ENCODE measurements at places on chromosomes 7 and 10.
A peak's percentile ranks its signal among the peaks of the same experiment; 100 is the strongest.

DNA sequence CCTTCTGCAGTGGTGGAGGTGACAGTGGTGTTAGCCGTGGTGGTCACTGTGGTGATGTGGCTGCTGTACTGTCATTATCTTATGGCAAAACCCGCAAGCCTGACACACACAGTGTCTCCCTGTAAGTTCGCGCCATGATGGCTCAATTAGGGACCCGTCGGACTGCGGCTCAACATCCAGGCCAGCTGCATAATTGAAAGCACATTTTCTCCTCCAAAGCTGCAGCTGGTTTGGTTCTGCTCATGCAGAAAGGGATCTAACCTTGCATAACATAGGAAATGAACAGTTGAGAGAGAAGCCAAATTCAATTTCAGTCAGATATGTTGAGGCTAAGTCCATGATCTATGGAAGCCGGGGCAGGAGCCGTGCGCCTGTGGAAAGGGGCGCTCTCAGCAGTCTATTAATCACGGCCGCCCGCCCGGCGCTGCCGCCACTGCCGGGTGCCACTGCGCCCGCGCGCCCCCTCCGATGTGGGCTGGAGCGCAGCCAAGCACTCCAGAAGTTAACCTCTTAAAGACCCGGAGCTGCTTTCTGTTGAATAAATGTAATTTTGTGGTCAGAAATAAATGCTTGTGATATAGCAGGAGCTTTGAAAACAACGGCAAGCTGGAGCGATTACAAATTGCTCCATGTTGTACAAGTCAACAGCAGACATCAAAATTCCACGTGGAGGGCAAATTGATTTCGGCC lies 227.7 kb downstream of the CUX1 start:
- no peak for DNase-seq

DNA sequence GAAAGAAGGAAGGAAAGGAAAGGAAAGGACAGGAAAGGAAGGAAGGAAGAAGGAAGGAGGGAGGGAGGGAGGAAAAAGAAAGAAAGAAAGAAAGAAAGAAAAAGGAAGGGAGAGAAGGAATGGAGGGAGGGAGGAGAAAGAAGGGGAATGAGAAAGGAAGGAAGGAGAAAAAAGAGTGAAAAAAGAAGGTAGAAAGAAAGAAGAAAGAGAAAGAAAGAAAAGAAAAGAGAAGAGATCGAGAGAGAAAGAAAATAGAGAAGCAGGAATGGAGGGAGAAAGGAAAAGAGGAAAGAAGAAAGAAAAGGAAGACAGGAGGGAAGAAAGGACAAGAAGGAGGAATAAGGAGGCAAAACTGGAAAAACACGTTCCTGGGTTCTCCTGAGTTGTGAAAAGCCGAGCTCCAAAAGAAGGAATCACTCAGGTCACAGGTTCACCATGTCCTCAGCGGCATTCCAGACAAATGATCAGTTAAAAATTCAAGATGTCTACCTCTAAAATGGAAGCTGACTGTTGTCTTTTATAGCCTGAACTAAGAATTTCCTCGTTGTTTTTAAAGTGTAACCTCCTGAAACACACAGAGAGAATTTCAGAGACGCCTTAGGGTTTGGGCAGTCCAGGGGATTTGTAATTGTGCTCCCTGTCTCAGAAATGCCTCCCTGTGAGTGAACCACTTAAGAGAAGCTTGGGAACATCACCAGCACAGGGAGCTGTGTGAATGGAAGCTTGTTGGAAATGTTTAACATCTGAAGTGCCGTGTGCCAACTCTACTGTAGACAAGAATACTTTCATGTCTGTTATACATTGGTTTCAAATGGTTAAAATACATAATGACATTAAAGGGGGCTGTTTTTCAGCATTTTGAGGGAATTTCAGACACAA lies 80.7 kb downstream of the INHBA start:
- DNase-seq = no peak

- DNase-seq = no peak
Measured at GRCh38 chr10:119634219-119634544, 17.0 kb upstream of the BAG3 start.

DNA sequence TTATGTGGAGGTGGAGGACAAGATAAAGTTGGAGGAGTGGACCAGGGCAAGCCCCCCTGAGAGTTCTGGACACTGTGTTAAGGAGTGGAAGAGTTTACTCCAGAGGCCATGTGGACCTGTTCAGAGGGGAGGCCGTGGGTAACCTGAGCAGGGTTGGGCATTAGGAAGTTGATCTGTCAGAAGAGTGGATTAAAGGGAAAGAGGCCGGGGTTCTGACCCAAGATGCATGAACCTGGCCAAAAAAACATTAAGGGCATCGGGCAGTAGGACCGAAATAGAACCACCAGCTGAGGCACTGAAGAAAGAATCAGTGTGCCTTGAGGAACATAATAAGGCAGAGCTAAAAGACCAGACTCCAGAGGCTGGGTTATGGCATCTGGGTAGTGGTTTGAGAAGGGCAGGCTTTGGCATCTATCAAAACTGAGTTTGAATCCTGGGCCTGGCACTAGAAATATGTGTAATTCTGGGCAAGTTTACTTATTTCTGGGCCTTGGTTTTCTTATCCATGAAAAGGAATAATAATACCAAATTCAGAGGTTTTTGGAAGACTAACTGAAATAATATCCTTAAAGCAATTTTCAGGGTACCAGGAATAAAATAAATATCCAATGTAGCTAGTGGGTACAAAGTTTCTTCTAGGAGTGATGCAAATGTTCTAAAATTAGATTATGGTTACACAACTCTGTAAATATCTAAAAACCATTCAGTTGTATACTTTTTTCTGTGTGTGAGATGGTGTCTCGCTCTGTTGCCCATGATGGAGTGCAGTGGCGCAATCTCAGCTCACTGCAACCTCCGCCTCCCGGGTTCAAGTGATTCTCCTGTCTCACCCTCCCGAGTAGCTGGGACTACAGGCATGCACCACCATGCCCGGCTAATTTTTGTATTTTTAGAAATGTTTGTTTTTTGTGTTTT lies 10.9 kb upstream of the FRAT1 start:
- no peak for DNase-seq

DNA sequence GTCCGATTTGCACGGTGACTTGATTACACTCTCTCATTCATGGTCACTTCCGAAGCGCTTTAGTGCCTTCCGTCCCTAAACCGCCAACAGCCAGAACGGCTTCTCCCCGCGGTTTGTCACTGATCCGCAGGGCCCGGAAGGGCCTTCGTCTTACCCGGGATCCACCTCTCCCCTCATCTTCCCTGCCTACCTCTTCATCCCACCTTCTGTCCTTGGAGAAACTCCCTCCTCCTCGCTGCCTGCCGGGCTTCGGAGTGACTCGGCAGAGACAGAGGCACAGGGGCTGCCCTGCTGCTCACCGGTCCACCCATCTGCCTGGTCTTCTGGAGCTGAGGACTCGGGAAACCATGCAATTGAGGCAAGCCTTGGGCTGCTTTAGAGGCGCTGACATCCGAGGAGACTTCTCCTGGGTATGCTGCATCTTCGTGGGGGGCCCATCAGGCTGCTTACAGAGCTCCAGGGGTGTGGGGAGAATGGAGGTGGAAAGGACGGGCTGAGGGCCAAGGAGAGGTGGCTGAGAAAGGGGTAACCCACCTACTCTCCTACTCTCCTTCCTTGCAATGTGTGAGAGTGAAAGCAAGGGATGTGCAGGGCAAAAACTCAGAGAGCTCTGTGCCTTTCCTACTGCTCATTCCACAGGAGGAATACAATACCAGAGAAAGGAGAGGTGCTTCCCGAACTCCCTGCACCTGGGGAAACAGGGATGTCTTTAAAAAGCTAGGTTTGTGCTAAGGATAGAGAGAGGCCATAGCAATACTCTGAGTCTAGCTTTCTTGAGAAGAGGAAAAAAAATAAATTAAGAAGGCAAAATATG lies 1.0 kb upstream of the HOXA11 start:
- no peak for DNase-seq

GRCh38 chr10:59808896-59809643 lies 55.8 kb upstream of the MRLN start:
- peak; percentile 66 for DNase-seq

GRCh38 chr7:85509476-85509875 lies 322.6 kb upstream of the SEMA3D start:
- no peak for DNase-seq

GRCh38 chr10:114399576-114399975 lies 4.7 kb downstream of the AFAP1L2 start:
- no peak for DNase-seq

GRCh38 chr10:124210263-124210662 lies 116.9 kb upstream of the CHST15 start:
- DNase-seq = no peak

- DNase-seq = no peak
Measured at GRCh38 chr7:22320416-22320815, 36.5 kb downstream of the RAPGEF5 start.

GRCh38 chr7:35734001-35734483 lies 39.1 kb upstream of the HERPUD2 start:
- no peak for DNase-seq

DNA sequence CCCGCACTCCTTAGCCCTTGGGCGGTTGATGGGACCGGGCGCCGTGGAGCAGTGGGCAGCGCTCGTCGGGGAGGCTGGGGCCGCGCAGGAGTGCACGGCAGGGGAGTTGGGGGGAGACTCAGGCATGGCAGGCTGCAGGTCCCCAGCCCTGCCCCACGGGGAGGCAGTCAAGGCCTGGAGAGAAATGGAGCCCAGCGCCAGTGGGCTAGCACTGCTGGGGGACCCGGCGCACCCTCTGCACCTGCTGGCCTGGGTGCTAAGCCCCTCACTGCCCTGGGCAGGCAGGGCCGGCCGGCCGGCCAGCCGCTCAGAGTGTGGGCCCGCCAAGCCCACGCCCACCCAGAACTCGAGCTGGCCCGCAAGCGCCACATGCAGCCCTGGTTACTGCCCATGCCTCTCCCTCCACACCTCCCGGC lies 147.2 kb upstream of the PITRM1 start:
- no peak for DNase-seq

GRCh38 chr10:86670290-86670811 lies 2.0 kb downstream of the LDB3 start:
- DNase-seq = no peak

DNA sequence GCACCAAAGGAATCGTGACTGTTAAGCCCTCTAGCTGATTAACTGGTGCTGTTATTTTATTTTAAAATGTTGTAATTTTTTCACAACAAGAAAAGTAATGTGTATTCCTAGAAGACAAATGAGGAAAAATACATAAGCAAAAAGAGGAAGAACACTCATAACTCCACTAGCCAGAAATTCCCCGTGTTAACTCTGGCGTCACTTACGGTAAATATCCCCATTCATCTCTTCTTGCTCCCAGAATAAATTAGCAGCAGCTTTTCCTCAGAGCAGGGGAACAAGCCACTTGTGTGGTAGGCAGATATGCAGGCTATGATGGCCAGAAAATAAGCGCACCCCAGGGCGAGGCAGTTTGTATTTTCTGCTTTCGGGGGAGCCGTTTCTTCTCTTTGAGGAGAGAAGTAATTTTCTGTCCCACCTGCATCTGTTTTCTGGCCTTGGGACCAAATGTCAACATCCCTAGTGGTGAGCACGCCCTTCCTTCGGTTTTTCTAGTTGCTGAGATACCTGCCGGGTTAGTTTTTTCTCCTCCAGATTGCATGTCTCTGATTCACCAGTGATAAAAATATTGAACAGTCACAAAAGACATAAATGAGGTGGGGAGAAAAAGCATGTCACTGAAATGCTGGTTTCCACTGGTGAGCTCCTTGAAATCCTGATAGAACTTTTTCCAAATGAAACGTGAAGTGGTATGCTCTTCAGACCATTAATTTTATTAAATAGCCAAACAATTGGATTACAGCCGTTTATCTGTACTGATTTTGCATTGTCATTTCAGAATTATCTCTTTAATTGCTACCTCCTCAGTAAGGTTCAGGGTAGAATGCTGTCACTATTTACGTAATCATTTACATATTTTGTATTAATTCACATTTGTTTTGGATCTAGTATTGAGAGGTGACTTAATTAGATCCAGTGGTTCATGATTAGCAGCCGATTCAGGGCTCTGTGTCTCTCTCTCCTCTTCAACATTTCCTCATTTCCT lies 268.1 kb downstream of the CAMK1D start:
- no peak for DNase-seq

- no peak for DNase-seq
Measured at GRCh38 chr10:65719790-65720189, 1206.0 kb upstream of the LRRTM3 start.

DNA sequence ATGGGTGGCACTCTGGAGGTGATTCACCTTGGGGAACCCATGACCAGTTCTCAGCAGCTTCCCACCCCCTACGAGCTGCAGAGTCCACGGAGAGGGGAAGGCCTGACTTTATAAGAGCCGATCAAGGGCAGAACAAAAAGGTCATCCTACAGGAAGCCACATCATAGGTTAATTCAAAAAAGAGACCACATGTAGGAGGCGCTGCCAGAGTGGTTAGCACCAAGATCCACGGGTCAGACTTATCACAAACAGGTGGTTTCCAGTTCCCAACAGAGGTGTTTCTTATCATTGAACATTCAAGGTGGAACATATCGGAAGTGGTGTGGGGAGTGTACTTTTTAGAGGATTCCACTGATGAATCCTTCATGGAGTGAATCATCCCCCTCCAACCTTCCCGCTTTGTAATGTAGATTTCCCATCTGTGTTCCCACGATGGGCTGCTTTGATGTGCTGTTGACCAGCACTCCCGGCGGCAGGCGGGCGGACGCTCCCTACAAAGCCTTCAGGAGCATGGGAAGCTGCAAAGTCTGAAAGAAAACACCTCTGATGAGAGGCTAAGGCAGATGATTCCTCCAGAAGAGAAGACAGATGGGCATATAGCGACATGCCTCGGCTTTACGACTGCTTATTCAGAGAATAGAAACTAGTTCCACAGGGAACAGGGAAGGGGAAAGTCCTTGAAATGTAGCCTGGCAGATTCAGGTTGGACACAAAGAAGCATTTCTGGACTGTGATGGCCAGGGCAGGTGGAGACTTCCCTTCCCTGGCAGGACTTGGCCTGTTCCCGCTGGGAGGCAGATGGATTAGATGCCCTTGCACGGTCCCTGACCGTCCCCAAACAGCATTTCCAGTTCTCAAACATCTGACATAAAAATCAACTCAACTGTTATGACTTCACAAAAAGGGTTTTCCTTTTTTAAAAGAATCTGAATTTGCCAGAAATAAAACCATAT lies 66.5 kb downstream of the AFAP1L2 start:
- DNase-seq = no peak

- DNase-seq = no peak
Measured at GRCh38 chr10:123741146-123741545, 75.0 kb downstream of the GPR26 start.

GRCh38 chr7:110750931-110751605 lies 339.9 kb upstream of the LRRN3 start:
- DNase-seq = no peak

- DNase-seq = no peak
Measured at GRCh38 chr7:30702200-30702599, 19.9 kb upstream of the CRHR2 start.

DNA sequence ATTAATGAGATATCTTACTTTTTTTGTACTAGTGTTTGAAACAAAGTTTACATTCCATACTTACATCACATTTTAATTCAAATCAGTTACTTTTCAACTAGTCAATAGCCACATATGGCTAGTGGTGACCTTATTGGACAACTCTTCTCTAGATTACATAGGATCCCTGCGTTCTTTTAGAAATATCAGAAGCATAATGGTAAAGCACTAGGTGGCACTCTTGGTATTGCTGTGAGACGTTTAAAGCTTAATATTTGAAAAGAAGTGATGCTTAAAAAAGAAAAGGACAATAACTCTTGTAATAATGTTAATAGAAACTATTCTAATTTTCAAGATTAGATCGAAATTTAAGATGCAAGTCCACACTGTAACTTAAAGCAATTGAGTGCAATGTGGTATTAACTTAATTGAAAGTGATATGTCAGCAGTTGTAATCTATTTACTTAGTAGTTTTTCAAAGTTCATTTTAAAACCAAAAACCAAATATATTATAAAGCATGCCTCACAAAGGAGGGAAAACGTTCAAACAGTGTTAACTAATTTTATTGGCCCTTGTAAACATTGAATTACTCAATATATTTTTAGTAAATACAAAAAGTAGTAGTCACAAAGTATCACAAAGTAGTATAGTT lies 339.1 kb downstream of the ATRNL1 start:
- no peak for DNase-seq
